Stimulated activated CD4-positive, alpha-beta T cell treated with anti-CD3 and anti-CD28 coated beads, Interleukin-4, amount 100 ng/mL, for 24 hours (primary cell): ENCODE measurements at places on chromosomes 7 and 10.

DNA sequence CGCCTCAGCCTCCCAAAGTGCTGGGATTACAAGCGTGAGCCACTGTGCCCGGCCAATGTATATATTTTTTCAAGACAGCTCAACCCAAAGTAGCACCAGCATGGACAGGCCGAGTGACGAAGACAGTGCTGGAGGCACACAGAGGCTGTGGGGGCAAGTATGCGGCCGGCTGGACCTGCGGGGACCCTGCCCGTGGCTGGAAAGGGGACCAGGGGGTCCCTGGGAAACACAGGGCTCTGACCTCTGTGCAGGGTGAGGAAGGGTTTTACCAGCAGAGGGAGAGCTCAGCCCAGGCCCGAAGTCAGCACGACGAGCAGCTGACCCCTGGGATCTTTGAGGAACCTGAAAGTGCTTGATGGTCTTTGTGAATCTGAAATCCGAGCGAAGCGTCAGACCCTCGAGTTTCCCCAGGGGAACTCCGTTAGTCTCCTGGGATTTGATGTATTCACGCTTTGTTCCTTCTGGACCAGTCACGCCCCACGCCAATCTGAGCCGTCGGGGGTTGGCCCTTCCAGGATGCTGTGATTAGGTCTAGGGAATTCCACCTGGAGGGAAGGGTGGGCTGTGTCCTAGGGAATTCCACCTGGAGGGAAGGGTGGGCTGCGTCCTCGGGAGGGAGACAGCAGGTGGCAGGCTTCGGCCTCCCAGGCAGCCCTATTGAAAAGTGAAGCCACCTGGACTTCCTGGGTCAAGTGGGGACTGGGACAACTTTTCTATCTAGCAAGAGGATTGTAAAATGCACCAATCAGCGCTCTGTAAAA, 10.9 kb upstream of the ZFAND2A start:
- no peak for DNase-seq

- no peak for DNase-seq
These were observed 304.3 kb upstream of the PITRM1 start for GRCh38 chr10:3476640-3477448.

DNA sequence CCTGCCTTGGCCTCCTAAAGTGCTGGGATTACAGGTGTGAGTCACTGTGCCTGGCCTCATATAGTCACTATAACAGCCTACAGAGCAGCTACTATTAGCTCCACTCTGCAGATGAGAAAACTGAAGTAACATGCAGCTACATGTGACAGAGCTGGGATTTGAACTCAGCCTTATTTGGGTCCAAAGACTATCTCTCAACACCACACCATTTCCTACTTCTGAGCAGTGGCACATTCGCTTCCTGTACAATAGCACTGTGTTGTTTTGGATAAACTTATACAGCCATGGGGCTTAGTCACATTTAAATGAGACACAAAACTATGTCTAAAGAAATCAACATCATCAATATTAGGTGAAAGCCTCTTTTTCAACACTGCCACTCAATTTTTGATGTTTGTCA, 69.8 kb upstream of the DNAJB12 start:
- no peak for DNase-seq

DNA sequence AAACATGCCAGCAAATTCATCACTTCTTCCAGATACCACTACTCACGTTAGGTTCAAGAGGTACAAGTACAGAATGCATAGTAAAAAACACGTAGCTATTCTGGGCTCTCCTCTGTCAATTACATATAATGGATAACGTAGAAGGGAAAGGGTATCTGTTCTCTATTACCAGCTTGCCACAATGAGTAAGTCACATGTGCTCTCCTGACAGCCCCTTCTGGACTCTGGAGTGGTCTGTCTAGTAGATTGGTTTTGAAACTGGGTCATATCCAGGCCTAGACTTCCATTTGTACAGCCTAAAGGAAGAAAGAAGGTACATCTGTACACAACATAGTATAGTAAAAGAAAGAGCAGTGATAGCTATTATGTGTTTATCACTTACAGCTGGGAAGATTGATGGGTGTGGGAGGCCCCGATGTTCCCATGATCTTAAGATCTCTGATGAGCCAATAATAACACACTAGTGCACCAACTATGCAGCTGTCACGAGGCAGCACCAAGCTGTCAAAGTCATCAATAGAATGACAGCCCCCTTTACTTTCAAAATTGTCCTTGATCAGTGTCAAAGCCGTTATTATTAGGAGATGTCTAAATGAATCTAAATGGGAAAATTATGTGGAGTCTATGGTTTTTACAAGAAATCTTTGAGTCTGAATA, 161.9 kb upstream of the AGK start:
- no peak for DNase-seq

GRCh38 chr7:94908323-94909178, 1.2 kb downstream of the PPP1R9A start:
- no peak for DNase-seq

GRCh38 chr10:123772645-123773508, 106.7 kb downstream of the GPR26 start:
- DNase-seq: no peak

DNA sequence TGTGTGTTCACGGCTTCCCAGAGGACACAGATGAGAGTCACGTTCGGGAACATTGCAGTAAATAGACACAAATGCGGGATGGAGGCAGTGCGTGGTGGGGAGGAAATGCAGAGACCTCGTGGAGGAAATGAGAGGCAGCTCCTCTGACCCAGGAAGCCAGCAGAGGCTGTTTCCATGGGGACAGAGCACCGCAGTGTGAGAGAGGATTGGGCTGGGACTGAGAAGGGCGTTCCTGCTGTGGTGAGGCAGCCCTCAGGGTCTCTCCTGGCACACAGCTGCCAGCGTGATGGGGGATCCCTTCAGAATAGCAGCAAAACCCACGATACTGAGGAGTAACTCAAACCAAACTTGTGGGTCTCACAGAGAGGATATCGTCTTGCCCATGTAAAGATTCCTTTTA, 21.7 kb upstream of the BHLHA15 start:
- DNase-seq: no peak

DNA sequence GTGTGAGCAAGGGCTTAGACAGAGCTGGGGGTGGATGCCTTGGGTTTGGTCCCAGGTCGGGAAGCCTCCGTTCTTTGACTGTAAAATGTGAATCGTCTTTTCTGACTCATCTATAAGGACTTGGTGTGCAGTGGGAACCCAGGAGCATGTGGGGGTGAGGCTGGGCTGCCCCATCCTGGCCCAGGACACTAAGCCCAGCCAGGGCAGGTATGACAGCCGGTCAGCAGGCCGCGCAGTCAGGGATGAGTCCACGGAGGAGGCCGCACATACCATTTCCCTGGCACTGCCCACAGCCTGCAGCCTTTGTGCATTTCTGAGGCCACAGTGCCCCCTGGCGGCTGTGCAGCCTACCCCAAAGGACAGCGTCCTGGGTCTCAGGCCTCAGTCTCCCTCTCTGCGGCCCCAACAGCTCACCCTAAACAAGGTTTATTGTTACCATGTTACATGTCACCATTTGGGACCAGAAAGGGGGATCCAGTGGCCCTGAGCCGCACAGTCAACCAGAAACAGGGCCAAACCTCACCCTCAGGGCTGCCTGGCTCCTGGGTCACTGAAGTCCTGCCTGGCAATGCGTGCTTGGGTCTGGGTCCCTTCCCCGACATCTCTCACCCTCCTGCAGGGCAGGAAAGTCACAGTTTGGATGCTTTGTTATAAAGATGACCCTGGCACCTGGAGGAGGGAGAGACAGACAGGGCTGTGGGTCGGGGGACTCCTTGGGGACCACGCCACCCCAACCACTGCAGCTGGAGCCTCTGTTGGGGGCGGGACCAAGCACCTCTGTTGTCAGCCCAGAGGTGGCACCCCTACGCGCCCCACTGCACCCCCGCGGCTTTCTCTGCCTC, 14.4 kb upstream of the SH2B2 start:
- peak; percentile 79 for DNase-seq

DNA sequence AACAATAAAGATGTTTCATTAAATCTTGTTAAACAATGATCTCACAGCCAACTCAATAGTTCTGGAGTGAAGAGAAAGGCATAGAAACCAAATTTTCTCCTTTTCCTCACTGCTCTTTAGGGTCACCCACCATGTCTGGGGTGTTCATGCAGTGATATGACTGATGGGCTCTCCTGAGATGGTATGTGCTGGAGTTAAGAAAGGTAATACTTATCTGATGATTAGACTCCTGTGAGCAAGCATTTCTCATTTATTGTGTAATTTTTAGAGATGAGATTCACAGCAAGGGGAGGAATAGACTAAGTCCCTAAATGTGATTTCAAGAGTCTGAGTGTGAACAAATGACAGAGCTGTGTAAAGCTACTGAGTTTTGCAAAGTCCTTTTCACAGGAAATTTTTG, 1361.3 kb upstream of the CELF2 start:
- DNase-seq: no peak

GRCh38 chr10:127267442-127267841, 71.1 kb upstream of the INSYN2A start:
- no peak for DNase-seq

- no peak for DNase-seq
These were observed 18.3 kb upstream of the NKX6-2 start for GRCh38 chr10:132804287-132804686.

GRCh38 chr7:117279931-117280557, 42.8 kb downstream of the WNT2 start:
- no peak for DNase-seq

DNA sequence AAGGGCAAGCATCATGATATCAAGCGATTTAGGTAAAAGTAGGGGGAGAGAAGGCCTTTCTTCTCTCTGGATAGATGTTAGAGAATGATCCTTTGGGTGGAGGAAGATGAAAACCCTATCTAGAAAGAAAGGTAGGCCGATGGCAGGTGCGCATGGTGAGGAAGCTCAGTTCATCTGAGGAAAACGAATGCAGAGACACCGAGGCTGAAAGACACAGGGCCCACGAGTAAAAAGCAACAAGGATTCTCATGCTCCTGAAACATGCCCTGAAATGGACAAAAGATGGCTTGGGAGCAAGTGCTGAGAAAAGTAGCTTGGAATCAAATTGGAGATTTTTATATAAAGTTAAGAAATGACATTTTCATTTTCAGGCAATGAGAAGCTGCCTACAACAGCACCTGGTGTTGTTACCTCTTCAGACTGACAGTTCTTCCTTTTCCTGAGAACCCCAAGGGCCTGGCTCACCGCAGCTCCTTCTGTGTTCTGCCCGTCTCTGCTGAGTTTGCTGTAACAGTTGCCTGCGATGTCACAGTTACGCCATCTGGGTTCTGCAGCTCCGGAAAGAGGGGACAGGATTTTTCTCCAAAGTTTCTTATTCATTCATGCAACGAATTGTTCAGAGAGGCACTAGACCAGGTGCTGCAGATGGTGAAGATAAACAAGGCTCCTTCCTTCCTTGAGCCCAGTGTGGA, 402.0 kb upstream of the KLF6 start:
- no peak for DNase-seq

DNA sequence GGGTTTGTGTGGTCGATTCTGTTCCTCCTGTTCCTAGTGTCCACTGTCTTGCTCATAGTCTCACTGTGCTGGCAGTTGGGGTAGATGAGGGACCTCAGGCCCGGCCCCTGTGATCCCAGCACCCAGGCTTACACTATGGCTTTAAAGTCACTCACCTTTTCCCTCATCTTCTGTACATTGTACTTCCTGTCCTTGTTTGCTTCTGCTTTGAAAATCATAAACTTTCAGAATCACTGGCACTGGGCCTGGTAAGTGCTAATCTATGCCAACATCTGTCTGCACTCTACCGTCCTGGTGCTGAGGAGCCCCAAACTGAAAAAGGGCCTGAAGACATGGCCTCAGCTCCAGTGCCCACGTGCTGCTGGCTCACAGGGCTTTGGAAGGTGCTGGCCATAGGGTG, 5.7 kb upstream of the TAS2R60 start:
- DNase-seq: no peak

DNA sequence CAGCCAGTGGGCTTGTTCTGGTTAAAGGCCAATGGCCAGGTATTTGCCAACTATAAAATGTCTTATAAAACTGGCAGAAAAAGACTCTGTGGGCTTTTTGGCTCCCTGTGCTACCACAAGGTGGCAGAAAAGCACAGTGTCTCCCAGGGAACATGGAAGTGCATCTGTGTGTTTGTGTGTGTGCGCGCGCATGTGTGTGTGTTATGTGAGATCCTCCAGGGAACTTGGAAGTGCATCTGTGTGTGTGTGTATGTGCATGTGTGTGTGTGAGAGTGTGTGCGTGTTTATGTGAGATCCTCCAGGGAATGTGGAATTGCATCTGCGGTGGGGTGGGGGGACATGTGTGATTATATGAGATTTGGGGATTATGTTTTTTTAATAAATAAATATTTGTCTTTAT, 30.2 kb upstream of the ABI1 start:
- DNase-seq: peak; percentile 36

DNA sequence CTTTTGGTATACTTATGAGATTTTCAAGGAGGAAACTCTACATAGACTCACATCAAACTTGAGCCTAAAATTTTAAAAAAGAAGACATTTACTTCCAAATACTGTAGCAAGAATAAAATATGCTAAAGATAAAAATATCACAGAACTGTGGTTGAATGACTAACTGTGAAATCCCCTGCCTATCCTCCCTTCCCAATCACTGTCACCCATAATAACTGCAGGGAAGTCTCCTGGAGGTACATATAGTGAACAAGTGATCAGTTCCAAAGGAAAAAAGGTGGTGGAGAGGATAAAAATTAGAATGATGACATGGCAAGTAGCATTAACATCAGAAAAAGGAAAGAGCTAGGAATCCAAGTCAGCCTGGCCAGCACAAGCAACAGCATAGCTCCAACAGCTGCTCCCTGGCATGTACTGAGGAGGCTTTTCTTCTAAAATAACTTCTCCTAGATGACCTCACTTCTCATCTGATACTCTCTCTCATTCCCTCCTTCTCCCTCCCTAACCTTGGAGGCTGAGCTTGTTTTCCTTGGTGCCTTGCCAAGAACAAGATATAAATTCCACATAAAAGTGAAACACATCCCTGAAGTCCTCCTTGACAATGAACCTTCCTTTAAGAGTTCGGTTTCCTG, 124.0 kb downstream of the IQUB start:
- no peak for DNase-seq

GRCh38 chr7:34823650-34824258, 165.7 kb downstream of the NPSR1 start:
- peak; percentile 58 for DNase-seq

DNA sequence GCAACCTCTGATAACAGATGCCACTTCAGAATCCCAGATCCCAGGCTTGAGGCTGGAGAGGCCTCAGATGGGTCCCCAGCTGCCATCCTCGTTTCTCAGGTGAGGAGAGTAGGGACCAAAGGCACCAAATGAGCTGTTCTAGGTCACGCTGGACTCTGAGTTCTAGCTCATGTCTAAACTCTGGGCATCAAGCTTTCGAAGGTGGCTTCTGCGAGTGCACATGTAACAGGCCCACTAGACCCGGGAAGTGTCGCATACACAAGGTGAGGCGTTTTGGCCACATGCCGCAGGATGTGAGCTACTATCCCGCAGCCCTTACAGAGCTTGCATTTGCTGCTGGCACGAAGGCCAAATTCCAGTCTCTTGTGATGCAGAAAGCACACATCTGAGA, 355.1 kb upstream of the SHH start:
- DNase-seq: no peak

GRCh38 chr7:159238541-159238940, 93.9 kb upstream of the VIPR2 start:
- no peak for DNase-seq

DNA sequence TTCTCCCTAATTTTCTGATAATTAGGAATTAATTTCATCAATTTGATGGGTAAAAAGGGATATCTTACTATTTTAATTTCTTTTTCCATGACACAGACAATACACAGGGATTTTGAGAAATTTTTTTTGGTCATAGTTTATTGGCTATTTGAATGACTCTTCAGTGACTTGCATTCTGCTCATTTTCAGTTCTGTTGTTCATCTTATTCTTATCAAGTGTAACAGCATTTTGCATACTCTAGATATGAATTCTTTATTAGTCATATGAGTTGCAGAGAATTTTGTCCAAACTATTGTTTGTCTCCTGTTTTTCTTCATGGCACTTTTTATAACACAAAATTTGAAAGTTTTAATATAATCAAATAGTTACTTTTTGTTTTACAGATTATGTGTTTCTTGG, 41.7 kb downstream of the MKLN1 start:
- no peak for DNase-seq
